ENCODE measurements at places on chromosomes 4 and X.

DNA sequence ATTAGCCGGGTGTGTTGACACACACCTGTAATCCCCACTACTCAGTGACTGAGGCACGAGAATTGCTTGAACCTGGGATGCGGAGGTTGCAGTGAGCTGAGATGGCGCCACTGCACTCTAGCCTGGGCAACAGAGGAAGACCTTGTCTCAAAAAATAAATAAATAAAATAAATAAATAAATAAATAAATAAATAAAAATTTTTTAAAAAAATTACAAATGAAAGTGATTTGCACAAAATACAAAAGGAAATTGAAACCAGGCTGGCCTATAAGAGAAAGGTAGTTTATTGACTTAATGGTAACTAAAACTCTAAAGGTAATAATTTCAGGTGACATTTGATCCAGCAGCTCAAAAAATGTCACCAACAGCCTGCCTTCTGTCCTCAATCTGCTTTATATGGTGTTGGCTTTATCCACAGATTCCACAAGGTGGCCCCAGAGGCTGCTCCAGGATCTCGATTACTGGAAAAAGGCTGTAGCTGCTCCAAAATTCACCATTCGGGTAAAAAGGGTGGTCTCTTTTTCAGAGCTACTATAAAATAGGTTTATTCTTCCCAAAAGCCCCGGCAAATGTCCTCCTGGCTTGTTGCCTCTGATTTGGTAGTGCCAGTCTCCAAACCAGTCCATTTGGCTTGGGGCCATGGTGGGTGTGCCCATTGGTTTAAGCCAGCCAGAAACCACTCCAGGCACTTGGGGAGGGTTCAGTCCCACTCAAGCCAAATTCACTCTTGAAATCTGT, 61.4 kb upstream of the TRIM2 start:
- DNase-seq = no peak

DNA sequence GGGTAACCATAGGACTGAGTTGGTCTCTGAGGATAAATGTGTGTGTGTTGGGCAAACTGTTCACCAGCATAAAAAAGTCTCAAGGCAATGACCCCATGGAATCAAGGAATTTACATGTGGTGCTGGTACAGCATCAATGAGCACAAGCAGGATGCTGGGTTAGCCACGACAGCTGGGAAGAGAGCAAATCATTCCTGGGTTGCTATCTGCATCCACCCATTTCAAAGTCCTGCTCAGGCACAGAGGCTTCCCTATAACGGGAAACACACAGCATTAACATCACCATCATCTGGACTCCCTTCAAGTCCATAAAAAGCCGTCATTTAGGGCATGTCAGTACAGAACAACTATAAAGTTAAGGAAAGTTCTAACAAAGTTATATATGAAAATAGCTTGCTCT, 41.6 kb downstream of the CCDC149 start:
- DNase-seq = no peak

DNA sequence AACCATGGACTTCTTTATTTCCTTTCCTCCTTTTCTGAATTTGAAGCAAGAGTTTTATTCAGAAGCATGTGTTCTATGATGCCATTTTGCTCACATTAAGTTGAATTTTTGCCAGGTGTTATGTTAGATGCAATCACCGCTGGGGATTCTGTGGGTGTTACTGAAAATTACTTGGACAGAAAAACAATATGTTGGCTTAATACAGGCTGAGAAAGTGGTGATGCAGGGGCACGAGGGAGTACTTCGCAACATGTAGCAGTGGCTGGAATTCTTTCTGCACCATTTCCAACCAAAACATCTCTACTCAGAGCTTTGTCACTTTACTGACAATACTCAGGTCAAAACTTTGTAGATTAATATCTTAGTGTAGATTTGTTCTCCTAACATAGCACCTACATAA, 109.2 kb upstream of the PCDH18 start:
- DNase-seq = no peak

GRCh38 chrX:45323387-45323786, 122.7 kb upstream of the DIPK2B start:
- no peak for DNase-seq

DNA sequence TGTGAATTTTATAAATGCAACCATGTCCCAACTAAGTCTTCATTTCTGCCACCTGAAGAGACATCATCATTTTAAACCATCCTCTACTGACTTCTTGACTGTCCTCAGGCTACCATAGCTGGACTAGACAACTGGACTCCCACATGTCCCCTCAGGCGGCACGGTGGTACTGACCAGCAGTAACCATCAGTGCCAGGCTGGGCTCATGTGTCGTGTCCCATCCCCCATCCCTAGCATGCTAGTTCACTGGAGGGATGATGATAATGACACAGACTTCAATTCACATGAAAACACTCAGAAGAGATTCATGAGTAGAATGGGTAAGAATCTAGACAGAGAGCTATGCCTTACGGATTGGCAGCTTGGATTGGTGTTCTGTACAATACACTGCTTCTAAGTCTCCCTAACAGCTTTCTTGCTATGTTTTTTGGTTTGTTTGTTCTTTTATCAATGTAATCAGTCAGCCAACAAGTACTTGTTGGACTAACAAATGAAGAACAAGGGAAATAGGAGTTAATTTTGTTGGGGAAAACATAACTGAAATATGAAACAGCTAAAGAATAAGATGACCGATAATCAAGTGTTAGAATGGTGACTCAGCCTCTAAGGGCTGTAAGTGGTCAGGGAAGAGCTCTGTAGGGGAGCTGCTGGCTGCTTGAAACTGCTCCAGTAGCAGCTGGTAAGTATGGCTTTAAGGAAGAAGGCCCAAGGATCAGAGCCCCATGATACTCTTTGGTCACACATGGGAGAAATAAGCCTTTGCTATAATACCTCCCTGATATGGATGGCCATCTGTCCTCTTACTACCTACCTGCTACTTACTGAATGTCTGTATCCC, 10.3 kb downstream of the ZDHHC9 start:
- DNase-seq = no peak

GRCh38 chr4:155692361-155692760, 25.7 kb downstream of the GUCY1A1 start:
- DNase-seq = no peak

DNA sequence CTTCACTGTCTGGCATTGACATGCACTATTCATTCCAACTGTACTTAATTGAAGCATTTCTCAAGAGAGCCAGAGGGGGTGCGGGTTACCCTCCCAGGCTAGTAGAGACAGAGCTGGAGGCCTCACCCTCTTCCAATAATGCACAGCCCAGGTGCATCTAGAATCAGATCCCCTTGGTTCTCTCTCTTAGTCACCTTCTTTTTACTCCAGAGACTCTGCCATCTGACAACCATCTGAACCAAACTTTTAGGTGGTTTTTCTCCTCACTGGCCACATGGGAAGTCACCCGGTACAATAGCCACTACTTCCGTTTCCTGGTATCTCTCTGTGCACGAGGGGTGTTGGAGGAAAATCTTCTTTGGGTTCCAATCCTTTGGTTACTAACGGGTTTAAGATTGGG, 81.3 kb downstream of the SLC2A9 start:
- no peak for DNase-seq
